ENCODE measurements at places on chromosomes 1 and 21.

- DNase-seq = no peak
Observed at GRCh38 chr1:58902830-58903513, 119.1 kb upstream of the JUN start.

- DNase-seq = no peak
Observed at GRCh38 chr1:167538657-167539056, 14.9 kb downstream of the CREG1 start.

GRCh38 chr1:1219341-1219740 lies 5.4 kb upstream of the TNFRSF4 start:
- DNase-seq = peak; percentile 73

- no peak for DNase-seq
Observed at GRCh38 chr1:234970731-234971476, 157.7 kb downstream of the TOMM20 start.

DNA sequence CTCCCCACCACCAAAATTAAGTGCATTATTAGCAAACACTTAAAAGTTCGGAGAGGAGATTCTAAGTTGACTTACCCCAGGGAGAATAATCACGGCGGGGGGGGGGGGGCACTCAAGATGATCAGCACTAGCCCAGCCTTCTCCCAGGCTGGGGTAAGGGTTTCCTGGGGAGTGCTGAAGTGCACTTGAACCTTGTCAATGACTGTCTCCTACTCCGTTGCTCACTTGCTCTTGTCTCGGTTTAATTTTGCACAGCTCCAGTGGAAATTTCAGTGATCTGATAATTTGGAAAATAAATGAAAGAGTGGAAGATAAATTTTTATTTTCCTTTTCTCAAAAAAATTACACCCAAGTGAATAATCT lies 59.2 kb downstream of the PBX1 start:
- no peak for DNase-seq

GRCh38 chr1:81802707-81803430 lies 2.1 kb downstream of the ADGRL2 start:
- no peak for DNase-seq

DNA sequence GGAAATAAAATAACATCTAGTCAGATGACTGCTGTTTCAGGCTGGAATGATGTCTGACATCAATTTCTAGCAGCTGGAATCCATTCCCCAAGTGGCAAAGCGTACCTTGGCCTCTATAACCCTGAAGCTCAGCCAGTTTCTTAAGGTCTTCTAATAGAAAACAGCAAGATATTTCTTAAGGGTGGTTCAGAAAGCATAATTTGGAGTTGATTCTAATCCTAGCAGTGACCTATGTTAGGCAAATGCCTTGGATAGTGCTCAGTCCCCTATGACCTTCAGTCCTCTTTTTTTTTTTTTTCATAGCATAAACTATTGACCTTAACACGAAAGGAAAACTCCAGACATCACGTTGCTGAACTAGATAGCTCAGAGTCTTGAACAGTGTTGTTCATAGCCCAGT lies 56.5 kb downstream of the LAMC2 start:
- DNase-seq = no peak

- DNase-seq = no peak
Observed at GRCh38 chr1:101798417-101798816, 198.3 kb downstream of the OLFM3 start.

DNA sequence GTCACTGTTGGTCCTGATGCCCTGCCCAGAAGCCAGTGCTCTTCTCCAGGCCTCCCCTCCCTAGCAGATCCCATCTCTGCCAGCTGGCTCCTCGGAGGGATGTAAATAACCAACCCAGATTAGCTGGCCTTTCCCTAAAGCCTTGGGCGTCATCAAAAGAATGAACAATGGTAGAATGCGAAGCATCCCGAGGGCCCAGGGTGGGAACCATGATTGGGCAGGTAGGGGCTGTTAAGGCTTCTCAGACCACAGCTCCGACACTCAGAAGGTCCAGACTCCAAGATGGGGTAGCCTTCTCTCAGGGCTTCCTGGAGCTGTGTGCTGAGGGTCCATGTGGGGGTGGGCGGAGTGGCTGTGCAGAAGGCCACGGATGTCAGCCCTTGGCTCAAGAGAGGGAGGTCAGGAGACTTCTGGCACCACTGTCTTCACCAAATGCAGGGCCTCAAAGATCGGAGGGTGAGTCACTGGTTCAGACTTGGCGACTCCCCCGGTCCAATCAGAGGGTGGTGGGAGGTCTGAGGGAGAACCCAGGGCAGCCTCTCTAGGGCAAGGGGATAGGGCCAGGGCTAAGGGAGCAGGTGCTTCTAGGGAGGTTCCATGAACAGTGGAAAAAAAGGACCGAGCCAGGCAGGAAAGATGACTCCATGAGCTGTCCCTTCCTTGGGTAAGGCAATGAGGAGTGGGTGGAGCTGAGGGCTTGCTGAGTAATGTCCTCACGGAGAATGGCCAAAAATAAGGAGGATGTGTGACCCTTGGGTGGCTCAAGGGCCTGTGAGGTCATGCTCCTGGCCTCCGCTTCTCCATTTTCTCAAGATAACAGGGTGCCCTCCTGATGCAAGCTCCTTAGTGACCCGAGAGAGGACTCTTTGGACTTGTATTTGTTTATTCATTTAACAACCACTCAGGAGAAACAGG lies 58.4 kb upstream of the EPS8L3 start:
- DNase-seq = no peak

DNA sequence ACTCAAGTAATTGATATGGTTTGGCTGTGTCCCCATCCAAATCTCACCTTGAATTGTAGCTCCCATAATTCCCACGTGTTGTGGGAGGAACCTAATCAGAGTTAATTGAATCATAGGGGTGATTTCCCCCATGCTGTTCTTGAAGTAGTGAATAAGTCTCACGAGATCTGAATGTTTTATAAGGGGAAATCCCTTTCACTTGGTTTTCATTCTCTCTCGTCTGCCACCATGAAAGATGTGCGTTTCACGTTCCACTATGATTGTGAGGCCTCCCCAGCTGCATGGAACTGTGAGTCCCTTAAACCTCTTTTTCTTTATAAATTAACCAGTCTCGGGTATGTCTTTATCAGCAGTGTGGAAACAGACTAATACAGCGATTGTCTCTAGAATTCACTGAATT lies 135.4 kb downstream of the BACH1 start:
- DNase-seq = peak; percentile 10

DNA sequence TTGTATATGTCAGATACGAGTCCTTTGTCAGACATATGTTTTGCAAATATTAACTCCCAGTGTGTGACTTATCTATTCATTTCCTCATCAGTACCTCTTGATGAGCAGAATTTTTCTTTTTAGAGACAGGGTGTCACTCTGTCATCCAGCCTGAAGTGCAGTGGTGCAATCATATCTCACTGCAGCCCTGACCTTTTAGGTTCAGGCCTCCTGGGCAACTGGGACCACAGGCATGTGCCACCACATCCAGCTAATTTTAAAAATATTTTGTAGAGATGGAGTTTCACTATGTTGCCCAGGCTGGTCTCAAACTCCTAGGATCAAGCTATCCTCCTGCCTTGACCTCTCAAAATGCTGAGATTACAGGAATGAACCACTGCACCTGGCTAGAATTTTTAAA lies 93.0 kb downstream of the HLCS start:
- DNase-seq = no peak
